ENCODE measurements at places on chromosomes 7 and 10. TPM values are rescaled to one million over a fixed set of nuclear protein-coding genes. Genes with fewer than 3 reads are reported as not detected.
A peak's percentile ranks its signal among the peaks of the same experiment; 100 is the strongest.

DNA sequence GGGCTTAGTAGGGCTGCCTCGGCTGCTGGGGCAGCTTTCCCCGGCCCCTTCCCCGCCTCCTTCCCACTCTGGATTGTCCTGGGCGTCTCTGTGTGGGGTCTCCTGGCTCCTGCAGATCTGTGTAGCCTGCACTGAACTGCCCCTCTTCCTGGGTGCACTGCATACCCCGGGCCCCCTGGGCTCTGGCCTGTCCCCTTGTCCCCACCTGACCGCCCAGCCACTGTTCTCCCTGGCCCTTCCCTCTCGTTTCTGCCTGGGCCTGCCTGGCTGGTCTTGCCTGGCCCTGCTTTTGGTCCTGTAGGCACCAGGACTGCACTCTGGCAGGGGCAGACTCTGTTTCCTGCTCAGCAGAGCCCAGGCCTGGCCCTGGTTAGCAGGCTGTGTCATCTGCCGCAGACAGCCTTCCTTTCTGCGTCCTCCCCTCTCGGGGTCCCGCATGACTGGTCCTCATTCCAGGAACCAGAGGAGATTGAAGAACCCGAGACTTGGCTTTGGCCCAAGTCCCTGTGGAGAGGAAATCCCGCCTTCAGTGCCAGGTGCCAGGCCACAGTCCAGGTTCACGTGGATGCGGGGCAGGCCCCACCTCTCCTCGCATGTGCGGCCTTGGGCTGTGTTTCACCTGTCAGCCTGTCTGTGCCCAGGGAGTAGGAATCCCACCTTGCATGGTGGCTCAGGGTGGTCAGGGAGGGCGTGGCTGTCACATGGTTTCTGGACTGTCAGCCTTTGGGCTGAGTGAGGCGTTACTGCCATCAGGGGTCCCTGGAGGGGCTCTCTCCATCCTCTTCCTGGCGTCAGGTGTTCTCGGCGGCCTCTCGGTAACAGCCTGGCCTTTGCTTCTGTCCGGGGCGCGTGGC lies 9.2 kb downstream of the INPP5A start:
- no peak for DNase-seq

DNA sequence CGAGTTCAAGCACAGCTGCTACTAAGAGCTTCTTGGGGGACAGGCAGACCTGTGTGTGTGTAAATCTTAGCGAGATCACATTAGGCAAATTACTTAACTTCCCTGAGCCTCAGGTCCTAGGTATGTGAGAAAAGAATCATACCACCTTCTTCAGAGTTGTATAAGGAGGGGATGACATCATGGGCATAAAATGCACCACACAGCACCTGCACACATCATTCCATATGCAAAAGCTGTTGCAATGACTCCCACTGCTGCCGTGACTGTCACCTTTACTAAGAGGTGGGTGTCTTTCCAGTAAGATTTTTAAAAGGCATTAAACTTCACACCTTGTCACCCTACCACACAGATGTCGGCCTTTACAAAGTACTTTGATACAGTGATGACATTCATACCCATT lies 146.0 kb downstream of the FANK1 start:
- DNase-seq: no peak

GRCh38 chr10:125060826-125061556 lies 99.4 kb downstream of the CTBP2 start:
- peak; percentile 91 for DNase-seq

GRCh38 chr10:64038107-64038506 lies 516.9 kb downstream of the REEP3 start:
- no peak for DNase-seq

- DNase-seq: no peak
Measured at GRCh38 chr10:52250510-52250909, 63.6 kb upstream of the DKK1 start.

DNA sequence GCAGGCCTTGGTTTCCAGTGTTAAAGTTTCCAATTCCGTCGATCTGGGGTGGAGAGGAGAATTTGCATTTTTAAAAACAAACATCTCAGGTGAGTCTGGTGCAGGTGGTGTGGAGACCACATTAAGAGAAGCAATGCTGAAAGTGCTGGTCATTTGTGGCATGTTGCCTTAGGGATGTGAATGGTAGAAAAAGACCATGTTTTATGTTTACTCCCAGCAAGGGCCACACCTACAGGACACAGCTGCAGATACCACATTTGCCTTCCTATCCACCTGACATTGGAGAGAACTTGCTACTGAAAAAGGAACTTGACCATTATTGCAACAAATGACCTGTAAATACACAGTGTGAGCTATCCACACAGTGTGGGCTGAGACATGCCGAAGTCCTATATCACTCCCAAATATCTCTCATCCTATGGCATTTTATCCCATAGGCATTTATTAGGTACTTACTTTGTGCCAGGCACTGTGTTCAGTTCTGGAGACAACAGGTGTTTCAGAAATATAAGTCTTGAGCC lies 183.1 kb downstream of the NRP1 start:
- no peak for DNase-seq

The SEC24C gene
- 45.2 TPM for total RNA-seq

Data from fibroblast of the aortic adventitia (primary cell).